NCI-H774 (cell line): ENCODE measurements at places on chromosomes 12 and 14.

DNA sequence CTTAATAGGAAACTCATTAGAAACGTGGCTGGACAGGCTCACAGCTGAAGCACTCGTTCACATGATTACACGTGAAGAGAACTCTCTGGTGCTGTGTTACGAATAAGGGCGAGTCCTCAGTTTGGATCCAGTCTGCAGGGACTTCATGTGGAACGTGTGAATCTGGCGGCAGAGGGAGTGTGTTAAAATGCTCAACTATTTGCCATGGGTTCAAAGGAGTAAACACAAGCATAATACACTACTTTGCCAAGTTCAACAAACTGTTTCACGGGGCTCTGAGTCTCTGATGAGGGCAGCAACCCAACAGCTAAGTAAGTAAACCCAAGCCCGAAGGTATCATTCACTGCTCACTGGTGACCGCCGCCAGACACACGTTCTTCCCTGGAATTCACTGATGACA lies 42.4 kb downstream of the NUAK1 start:
- DNase-seq, result peak; percentile 61

DNA sequence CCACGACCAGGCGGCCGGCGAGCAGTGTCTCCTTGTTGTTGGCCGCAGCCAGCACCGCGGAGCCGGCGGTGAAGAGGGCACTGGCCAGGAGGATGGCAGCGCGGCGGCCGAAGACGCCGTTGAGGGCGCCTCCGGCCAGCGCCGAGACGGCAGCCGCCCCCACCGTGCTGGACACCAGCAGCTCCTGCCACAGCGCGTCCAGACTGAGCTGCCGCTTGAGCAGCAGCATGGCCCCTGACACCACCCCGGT lies 691 bp downstream of the SLC2A13 start:
- no peak for DNase-seq

DNA sequence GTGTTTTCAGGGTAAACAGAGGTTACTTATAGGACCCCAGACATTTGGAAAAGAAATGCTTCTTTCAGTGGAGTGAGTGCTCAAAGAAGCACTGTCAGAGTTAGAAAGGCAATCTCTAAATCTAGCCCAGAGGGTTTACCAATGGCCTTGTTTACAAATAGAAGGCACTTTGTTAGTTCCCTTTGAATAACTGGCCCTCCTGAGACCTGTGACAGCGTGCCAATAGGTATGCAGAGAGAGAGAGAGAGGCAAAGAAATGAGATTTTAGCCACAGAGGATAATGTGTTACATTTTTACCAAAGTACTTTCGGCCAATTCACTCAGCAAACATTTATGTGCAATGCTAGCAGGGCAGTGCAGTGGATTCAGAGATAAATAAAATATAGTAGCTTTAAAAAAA lies 41.9 kb downstream of the TPH2 start:
- DNase-seq, result no peak

DNA sequence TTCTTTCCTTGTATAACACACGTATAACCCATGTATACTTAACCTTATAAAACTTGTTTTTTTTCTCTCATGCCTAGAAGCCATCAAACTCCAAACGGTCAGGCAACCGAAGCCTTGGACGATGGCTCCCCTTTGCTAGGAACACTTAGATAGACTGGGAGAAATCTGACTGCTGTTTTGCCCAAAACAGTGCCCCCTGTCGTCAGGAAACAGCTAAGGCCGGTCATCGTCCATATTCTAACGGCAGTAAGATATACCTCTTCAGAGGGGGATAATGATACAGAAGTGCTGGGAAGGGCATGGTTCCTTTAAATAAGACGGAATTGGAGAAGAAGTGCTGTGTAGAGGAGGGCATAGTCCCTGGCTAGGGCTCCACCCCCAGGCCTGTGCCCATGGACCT lies 130.5 kb downstream of the SLC41A2 start:
- DNase-seq, result no peak

- DNase-seq, result no peak
Observed at GRCh38 chr12:46110223-46110611, 119.8 kb upstream of the SCAF11 start.

GRCh38 chr14:82011460-82011859 lies 477.8 kb upstream of the SEL1L start:
- DNase-seq, result no peak

DNA sequence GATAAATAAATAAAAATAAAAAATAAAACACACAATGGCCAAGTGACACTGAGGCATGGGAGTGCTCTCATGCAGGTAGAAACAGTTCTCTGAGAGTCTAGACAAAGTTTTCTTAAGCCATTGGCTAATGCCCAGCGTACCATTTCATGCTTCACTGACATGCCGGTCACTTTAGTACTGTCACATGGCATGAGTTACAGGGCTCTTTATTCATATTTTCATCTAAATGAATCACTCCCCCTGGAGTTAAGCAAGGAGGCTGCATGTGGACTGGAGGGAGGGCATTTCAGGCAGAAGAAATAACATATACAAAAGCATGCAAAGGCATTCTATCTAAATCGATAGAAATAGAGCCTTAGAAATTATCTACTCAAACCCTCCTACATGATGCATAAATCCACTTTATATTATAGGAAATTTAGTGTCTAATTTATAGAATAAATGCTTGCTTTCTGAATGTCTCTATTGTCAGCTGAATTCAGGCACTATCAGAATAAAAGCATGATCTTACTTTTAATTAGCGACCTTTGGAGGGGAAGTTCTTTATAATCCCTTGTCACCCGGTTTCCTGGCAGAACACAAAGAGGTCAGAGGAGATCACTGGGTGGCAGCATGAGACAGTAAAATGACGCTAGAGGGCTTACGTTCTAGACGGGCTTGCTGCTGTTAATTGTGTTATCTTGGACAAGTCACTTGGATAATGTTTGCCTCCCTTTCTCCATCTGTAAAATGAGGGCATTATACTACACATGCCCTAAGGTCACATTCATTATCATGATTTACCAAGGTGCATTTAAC lies 17.5 kb downstream of the DYRK4 start:
- peak; percentile 6 for DNase-seq
